Right renal pelvis (tissue), 4 donors: ENCODE measurements at places on chromosomes 11 and 22. TPM values are rescaled to one million over a fixed set of nuclear protein-coding genes. Genes with fewer than 3 reads are reported as not detected.

GRCh38 chr22:47433627-47434026 lies 671.2 kb downstream of the TBC1D22A start:
- DNase-seq = no peak

DNA sequence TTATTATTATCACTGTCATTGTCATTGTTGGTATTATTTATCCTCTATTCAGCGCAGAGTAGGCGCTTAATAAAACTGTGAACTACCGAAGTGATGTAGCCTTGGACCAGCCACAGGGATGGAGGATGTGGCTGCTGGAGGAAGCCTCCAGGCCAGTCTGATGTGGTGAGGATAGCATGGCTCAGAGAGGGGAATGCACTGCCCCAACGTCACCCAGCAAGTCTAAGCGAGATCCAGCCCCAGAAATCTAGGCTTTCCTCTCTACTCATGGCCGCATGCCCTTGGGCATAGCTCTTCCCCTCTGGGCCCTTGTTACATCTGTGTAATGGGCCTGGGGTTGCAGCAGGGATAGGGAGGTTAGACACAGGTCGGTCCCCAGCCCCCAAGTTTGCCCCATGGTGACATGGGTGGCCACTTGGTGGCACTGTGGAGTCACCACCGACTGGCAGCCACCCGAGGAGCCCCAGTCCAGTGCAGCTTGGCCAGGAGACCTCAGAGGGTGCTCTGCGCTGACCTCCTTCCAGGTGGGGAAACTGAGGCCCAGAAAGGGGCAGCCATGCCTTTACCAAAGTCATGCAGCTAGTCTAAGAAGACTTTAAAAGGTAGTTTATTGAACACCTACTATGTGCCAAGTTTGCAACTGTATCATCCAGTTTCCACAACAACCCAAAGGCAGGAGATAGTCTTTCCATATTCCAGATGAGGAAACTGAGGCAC lies 395.7 kb downstream of the MN1 start:
- no peak for DNase-seq

DNA sequence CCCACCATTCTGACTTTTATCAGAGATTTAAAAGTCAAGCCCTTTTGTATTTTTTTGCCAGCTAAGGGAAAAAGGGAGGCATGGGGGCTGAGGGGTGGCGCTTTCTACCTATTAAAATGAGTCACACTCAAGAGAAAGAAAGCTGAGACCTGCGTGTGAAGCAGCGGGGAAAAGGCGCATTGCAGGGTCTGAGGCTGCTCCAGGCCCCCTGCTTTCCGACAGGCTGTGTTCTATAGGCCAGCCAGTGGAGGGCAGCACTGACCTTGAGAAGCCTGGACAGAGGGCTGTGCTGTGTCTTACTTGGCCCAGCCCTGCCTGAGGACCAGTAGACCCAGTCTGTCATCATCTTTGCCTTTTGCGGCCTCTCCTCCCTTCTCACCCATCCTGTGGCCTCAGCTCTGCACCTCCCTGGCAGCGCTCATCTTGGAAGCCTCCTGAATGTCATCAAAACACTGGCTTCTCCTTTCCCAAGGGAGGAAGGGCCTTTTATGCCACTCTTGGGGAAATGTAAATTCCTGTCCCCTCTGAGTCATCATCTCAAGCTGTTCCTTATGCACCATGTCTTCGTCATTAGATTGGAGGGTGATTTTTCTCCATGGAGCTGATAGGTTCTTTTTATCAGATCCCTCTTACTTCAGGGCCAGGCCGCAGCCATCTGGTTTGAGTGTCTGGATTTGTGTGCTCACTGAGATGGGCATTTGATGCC lies 12.6 kb upstream of the MAPK8IP1 start:
- no peak for DNase-seq

- DNase-seq = no peak
Measured at GRCh38 chr22:38423512-38424503, 31.2 kb downstream of the KCNJ4 start.

GRCh38 chr11:9760193-9760575 lies 96.3 kb downstream of the SWAP70 start:
- DNase-seq = no peak

GRCh38 chr22:20241579-20242392 lies 26.3 kb downstream of the RTN4R start:
- no peak for DNase-seq

The OR8G1 gene
- not detected for polyA plus RNA-seq

The TSPAN32 gene
- 1.6 TPM for polyA plus RNA-seq

The TMEM45B gene
- 19.4 TPM for polyA plus RNA-seq

The TTC36 gene
- polyA plus RNA-seq = 0.83 TPM
